Stimulated activated CD8-positive, alpha-beta memory T cell treated with anti-CD3 and anti-CD28 coated beads, Interleukin-7, amount 100 ng/mL, for 1 hour (primary cell): ENCODE measurements at places on chromosomes 2 and 18.
A peak's percentile ranks its signal among the peaks of the same experiment; 100 is the strongest.

GRCh38 chr2:9400268-9401058 is 22.9 kb downstream of the ITGB1BP1 start:
- no peak for DNase-seq

GRCh38 chr2:79432731-79433146 is 80.1 kb upstream of the CTNNA2 start:
- DNase-seq, result no peak

GRCh38 chr2:231866450-231866849 is 59.7 kb downstream of the NPPC start:
- no peak for DNase-seq

DNA sequence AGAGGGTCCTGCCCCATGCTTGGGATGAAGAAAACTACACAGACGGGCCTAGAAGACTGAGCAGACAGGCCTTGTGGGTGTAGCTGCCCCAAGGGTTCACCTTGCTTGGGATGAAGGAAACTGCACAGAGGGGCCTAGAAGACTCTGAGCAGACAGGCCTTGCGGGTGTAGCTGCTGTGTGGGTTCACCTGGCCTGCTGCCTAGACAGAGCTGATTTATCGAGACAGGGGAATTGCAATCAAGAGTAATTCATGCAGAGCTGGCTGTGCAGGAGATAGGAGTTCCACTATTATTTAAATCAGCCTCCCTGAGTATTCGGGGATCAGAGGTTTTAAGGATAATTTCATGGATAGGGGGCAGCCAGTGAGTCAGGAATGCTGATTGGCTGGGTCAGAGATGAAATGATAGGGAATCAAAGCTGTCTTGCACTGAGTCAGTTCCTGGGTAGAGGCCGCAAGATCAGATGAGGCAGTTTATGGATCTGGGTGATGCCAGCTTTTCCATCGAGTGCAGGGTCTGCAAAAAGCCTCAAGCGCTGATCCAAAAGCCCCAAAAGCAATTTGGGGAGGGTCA is 341.4 kb downstream of the GALR1 start:
- no peak for DNase-seq

GRCh38 chr2:188628989-188629752 is 337.5 kb downstream of the GULP1 start:
- no peak for DNase-seq

GRCh38 chr2:239440511-239440959 is 39.7 kb upstream of the HDAC4 start:
- DNase-seq, result no peak

- DNase-seq, result no peak
These were observed 40.6 kb upstream of the MRPL19 start for GRCh38 chr2:75605770-75606529.

DNA sequence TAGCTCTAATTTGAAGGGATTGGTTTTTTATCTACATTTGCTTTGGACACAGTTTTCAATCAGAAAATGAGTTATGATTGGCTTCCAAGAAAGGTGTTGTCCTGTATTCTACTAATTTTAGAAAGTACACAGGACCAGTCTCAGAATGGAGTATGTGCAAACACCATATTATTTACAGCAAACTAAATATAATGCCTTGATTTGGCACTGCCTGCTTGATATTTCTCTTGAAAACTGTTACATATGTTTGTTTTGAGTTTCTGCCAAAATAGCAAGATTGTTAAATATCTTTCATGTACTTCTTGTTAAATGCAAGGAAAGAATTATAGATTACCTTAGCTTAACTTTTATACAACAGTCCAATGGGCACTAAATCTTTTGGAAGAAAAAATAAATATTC is 694.9 kb downstream of the KCNJ3 start:
- no peak for DNase-seq

- peak; percentile 15 for DNase-seq
These were observed 31.6 kb upstream of the PPP1R1C start for GRCh38 chr2:181953881-181954537.

GRCh38 chr2:202178346-202178958 is 59.9 kb downstream of the SUMO1 start:
- DNase-seq, result peak; percentile 20

DNA sequence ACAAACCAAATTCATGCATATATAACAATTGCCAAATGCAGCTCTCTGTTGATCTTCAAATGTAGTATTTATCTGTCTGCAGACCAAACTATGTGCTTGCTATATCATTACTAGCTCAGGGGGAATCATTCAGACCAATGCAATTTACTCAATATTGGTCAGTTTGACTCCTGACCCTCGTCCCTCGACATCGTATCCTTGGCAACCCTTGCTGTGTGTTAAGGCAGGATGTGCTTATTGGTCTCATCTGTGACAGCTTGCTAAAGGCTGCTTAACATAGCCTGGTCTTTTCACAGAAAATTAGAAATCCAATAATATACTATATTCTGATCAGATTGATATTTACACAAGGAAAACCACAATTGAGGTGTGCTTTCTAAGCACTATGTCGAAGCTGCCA is 747.1 kb downstream of the GALR1 start:
- DNase-seq, result no peak

DNA sequence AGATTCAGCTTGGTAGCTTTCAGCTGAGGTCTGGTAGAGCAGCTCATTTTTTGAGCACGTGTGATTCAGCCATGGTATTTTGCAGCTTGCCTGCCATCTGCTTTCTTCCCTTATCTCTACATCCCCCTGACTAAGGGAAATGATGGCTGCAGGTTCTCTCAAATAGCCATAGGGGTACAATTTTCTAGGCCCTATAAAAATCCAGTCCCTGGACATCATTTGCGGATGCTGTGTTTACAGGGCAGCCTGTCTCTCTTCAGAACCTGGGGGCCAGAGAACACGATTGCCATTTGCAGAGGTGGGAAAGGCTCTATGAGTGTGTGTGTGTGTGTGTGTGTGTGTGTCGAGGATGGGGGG is 442.7 kb upstream of the MEIS1 start:
- DNase-seq, result no peak
